ENCODE measurements at places on chromosomes 4 and X.

DNA sequence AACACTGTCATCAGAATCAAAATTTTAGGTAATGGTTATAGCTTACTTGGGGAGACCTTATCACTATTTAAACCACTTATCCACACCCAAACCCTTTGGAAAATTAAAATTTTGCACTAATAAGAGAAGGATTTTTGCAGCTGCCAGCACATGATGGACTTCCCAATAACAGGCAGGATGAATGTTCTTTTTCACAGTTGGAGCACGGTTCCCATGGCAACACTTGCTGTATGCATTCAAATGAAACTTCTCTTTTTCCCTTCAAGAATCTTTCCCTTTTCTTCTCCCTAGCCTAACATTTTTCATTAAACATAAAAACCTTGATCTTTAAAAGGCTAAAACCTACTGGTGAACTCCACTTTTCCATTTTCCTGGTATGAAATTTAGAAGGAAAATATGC, 768.2 kb downstream of the KCTD8 start:
- no peak for DNase-seq

DNA sequence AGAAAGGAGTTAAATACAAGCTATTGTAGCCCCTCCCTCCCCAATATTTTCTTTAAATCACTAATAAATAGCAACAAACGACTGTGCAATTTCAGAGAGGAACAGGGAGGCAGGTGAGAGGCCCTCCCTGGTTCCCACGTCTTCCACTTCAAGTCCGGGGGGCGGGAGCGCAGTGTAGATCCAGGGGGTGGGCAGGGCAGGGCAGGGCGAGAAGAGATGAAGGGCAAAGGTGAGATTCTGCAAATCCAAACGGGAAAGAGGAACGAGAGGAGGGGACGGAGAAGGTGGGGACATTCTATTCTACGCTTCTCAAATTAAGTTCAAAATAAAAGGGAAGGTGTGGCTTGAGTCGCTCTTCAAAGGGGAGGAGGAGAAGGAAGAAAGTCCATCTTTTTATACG, 6.8 kb downstream of the NKX6-1 start:
- no peak for DNase-seq

DNA sequence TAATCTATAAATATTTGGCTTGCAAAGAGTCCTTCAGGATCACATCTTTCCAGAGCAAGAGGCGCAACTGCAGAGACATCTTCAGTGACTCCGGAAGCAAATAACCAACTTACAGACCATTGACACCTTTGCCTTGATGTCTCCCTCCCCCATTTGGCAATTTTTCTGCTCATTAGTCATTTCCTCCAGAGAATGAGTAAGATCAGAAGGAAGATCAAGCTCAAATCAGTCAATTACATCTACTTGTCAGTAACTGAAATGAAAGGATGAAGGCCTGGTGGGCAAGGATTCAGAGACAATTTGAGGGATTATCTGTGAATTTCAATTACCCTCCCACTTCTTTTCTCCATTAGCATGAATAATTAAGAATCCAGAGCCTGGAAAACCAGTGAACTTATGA, 665.6 kb upstream of the CPEB2 start:
- no peak for DNase-seq

GRCh38 chrX:136431625-136432024, 56.1 kb upstream of the BRS3 start:
- DNase-seq: no peak

- no peak for DNase-seq
Observed at GRCh38 chr4:96102541-96103026, 262.7 kb downstream of the PDHA2 start.

- DNase-seq: no peak
Observed at GRCh38 chr4:54992266-54992665, 133.1 kb downstream of the KDR start.

GRCh38 chr4:153759407-153760316, at the start of gene RNF175:
RNF175 (minus strand) TSS chr4:153760024; CDS start chr4:153759862, 162 bp downstream.
- no peak for DNase-seq

DNA sequence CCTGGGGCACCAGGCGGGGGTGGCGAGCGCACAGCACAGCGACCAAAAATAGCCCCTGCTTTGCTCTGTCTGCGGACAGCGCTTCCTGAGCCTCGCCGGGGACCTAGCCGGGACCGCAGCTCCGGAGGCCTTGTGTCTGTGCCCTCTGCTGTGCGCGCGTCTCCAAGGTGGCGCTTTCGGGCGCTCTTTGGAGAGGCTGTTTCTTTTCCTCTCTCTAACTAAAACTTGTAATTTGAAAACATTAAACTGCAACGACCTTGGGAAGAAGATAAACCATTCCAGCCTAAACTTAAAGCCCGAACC, 3.4 kb downstream of the ARX start:
- DNase-seq: no peak

- DNase-seq: no peak
Observed at GRCh38 chr4:3176367-3177229, 72.4 kb upstream of the MSANTD1 start.

DNA sequence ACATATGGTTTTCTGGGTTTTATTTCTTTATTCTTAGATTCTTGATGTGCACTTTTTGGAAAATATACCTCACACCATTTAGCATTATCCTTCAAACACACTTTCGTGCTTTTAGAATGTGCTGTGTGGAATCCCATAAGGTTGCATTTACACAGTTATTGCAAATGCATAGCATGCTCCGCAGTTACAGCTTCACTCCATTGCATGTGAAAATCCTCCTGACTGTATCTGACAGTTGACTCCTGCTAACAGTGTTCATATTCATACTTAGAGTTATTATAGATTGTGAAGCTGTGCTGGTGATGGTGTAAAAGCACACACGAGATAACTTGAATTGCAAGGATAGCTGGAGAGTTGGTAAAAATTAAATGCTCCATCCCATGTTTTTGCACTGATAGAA, 811.5 kb upstream of the TENM3 start:
- no peak for DNase-seq

GRCh38 chr4:99861120-99861905, 32.9 kb downstream of the LAMTOR3 start:
- DNase-seq: no peak

GRCh38 chrX:15349046-15349445, 13.7 kb upstream of the PIGA start:
- no peak for DNase-seq

DNA sequence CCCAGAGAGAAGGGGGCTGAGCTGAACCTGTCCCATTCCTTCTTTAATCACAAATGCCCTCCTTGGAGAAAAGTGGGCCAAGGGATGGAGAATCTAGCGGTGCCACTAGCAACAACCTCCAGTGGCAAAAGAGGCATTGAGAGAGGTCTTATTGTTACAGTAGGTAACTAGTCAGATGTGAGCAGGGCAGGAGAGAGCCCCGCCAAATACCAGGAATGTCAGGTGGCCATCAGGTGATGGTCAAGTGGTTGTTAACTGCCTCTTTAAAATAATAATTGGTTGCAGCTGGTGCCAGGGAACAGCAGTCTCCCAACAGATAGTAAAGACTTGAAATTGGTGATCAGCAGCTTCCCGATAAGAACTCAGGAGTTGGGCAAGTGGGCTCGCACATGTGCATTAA, 116.1 kb downstream of the EVC2 start:
- DNase-seq: no peak

DNA sequence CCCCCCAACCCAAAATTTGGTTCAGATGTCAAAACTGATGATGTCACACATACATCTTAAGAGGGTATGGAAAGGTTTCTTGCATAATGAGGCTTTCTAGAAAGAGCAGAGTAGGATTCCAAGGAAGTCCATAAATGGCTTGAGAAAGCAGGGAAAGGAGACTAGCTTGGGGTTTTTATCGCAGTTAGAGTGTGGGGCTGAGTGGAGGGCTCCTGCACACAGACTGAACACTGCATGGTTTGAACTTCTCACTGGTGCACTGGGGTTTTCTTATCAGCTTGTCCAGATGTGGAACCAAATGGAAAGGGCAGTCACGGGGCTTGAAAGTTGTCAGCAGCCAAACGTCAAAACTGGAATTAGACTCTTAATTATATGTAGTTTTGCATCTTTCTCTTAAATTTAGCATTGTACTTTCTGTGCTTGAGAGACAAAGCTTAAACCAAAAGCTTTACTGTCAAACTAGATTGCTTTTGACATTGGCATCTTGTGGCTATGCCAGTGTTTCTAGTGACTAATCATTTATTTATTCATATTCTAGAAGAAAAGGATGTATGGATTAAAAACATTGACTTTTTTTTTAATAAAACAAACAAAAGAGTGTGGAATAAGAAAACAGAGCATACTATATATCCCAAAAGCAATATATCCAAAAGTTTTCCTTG, 78.3 kb upstream of the STIM2 start:
- no peak for DNase-seq

GRCh38 chrX:65420154-65420553, 114.4 kb downstream of the LAS1L start:
- no peak for DNase-seq

- DNase-seq: no peak
Observed at GRCh38 chr4:121464854-121465253, 84.0 kb upstream of the QRFPR start.

- DNase-seq: no peak
Observed at GRCh38 chr4:2662598-2662997, 93.5 kb downstream of the TNIP2 start.

- no peak for DNase-seq
Observed at GRCh38 chr4:48343551-48343950, 2.2 kb downstream of the SLAIN2 start.

DNA sequence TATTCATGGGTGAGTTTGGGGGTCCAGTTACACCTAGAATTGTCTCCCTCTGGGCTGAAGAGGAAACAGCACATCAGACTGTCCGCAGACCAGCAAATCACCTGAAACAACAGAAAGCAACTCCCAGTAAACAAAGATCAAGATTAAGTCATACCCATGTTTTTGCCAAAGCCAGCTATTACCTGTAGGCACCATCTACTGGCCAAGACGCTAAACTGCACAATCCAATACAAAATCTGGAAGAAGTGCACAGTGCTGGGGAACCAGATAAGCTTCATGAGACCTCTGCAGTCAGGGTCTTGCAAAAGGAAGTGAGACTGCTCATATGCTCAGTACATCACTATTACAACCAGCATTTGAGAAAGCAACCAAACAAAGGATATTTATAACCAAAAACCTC, 157.5 kb upstream of the ITM2A start:
- no peak for DNase-seq

DNA sequence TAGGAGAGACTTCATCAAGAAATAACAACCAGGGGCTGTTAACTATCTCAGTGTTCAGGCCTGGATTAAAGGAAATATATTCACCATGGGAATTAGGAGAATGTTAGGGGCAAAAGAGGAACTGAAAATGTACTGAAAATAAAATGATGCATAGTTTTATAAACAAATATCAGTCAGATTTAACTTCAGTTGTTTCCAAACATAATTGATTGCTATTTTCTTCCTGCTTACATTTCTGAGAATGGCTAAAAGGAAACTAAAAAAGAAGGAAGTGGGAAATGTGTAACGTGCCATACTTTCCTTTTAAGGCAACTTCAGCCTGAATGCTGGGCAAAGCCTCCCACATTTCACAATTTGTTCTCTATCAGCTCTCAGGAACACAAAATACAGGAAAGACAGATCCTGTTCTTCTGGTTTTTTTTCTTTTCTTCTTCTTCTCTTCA, 178.1 kb downstream of the MAML3 start:
- DNase-seq: no peak

- no peak for DNase-seq
Observed at GRCh38 chr4:143626134-143626911, 74.2 kb downstream of the FREM3 start.

- no peak for DNase-seq
Observed at GRCh38 chrX:131301155-131301554, 12.0 kb upstream of the IGSF1 start.

- DNase-seq: no peak
Observed at GRCh38 chr4:164874789-164875188, 2.2 kb upstream of the APELA start.

DNA sequence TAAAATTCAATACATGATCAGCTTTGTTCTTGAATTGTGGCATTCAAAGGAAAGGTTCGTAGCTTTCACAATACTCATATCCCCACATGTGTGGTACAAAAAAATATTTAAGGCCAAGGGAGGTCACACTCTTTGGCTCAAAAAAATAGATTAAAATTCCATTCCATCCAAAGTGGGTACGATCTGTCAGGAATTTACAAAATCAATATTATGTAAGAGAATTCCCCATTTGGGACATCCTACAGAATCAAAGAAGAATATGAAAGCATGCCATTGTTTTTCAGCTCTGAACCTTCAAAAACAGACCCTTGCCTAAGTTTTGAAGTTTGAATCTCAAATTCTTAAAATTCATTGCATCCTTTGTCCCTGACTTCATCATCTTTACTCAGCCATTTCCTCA, 85.8 kb downstream of the MID1 start:
- no peak for DNase-seq

DNA sequence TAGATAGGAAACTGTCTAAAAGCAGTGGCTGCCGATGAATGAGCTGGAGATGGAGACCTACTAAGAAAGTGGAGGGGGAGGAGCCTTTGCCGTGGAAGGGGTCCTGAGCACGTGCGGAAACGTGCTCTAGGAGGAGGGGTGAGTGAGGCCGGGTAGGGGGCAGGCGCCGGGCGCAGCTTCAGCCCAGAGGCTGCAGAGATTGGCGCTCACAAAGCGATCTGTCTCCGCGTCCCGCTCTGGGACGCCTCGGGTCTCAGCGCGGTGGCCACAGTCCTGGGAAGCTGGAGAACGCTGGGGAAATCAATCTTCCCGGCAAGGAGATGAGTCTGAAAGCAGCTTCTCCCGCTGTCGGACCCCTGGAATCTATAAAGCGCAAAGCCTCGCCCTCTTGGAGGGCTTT, 444 bp upstream of the ARHGAP6 start:
- no peak for DNase-seq

DNA sequence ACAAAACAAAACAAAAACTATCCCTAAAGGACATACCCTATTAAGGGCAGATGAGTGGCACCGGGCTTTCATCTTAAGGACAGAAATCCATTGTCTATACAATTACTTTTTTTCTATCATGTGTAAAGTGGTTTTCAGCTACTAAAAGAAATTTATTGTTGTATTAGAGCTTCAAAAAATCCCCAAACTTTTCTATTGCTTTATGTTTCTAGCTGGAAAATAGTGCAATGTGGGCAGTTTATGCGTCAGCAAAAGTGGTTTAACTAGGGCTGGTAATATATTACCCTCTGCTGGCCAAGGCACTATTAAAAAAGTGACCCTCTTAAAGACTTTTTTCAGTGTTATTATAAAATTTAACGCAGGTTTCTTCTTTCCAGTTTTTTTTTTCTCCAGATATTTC, 15.5 kb upstream of the GPR82 start:
- DNase-seq: no peak

DNA sequence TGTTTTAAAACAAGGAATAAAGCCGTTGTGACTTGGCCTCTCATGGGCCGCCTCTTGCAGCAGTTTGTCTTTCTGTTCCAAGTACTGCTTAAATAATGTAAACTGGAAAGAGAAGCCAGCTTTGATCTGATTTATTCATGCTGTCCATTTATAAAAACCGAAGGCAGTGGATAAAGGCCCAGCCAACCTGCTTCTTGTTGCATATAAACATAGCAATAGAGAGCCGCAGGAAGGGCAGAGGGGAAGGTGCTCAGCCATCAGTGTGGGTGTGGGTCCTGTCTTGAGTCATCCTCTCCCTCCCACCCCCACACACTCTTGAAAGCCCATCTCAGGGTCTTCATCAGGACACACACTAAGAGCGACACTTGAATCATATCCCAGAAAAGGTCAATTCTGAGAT, 187.9 kb upstream of the FAM9B start:
- no peak for DNase-seq

- DNase-seq: no peak
Observed at GRCh38 chr4:87109121-87109520, 111.3 kb downstream of the KLHL8 start.

GRCh38 chr4:147843162-147843561, 111.3 kb downstream of the ARHGAP10 start:
- DNase-seq: no peak
